ENCODE measurements at places on chromosomes 7 and 10.

DNA sequence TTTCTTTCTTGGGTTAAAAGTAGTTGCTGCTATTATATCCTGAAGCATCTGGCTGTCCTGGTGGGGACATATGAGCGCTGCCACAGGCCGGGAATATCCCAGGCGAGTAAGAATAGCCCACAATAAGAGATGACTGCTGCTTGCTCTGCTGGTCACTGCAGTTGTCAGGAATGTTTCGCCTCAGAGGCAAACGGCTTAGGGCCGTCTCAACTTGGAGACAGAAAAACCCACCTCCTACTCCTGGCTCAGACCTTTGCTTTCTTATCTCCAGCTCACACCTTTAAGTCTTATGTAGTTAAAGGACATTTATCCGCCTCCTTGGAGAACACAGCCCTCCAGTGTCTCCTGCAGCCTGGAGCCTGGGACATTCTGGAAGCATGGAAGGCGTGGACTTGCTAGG, at the start of gene GJD4:
TSS of gene GJD4 (plus strand) at position 151 of the 400 bp plus-strand sequence. CDS start at position 378, 227 bp downstream.
- DNase-seq, result no peak

DNA sequence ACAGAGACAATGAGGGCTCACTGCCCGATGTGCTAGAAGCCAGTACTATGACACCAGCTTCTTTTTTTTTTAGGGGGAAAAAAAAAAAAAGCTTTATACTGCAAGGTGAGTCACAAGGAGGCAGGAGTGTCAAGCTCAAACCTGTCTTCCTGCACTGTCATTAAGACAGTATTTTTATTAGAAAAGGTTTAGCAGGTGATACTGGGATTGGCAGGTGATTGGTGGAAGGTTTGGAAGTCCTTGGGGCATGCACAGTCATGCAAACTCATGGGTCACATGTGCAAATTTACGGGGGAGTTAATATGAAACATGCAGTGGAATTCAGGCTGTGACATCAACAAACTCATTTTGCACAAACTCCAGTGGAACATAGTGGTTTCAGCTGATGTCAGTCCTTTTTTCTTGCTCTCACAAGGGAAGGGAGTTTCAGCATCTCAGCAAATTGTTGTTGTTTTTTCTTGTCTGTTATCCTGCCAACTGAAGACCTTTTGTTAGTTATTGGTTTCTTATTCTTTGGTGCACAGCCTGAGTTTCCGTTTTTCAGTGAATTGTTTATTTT, 530.6 kb downstream of the ANKRD7 start:
- no peak for DNase-seq

DNA sequence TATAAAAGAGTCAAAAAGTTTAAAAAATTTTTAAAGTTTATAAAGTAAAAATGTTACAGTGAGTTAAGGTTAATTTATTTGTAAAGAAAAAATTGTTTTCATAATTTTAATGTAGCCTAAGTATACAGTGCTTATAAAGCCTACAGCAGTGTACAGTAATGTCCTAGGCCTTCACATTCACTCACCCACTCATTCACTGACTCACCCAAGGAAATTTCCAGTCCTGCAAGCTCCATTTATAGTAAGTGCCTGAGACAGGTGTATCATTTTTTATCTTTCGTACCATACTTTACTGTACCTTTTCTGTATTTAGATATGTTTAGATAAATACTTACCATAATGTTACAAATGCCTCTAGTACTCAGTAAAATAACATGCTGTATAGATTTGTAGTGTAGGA, 269.7 kb upstream of the PHF14 start:
- DNase-seq, result no peak

- no peak for DNase-seq
Measured at GRCh38 chr7:37831244-37831643, 17.2 kb upstream of the NME8 start.

- DNase-seq, result no peak
Measured at GRCh38 chr7:36599645-36600313, 124.5 kb downstream of the AOAH start.

DNA sequence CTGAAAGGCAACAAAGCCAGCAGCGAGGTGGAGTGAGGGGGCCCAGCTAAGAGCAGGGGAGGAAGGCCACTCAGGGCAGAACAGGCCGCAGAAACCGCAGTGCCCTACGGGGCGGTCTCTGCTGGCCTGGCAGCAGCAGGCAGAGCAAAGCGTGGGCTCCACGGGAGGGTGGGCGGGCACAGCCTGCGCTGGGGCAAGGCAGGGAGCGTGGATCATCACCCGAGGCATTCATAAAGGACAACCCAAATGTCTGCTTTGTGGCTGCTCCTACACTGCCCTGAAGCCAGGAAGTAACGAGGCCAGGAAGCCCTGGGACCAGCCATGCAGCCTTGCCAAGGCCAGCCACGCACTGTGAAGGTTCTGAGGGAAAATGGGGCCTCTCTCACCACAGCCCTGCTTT, 127.5 kb downstream of the MAD1L1 start:
- DNase-seq, result no peak

GRCh38 chr7:132352800-132353199, 223.5 kb downstream of the PLXNA4 start:
- no peak for DNase-seq

DNA sequence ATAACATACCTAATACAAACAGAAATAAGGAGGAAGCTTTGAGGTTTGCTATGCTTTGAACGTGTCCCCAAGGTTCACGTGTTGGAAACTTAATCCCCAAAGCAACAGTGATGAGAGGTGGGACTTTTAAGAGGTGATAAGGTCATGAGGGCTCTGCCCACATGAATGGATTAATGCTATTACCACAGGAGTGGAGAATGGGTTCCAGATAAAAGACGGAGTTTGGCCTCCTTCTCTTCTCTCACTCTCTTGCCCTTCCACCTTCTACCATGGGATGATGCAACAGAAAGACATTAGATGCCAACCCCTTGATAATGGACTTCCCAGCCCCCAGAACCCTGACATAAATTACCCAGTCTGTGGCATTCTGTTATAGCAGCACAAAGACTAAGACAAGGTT, 9.6 kb downstream of the ITGB1 start:
- DNase-seq, result no peak

DNA sequence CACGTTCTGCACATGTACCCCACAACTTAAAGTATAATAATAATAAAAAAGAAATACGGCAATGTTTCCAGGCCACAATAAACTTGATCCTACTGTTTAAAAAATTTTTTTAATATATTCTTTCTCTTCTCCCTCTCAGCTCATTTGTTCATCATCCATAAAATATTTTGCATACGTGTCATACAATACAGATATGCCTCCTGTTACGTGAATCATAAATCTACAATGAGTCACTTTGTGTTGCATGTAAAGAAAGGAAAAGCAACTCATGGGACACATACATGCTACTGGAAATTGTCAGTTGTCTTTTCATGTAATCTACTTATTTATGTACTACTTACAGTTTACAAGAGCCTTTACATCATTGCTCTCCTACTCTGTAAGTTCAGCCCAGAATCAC, 1.1 kb upstream of the TECTB start:
- no peak for DNase-seq

DNA sequence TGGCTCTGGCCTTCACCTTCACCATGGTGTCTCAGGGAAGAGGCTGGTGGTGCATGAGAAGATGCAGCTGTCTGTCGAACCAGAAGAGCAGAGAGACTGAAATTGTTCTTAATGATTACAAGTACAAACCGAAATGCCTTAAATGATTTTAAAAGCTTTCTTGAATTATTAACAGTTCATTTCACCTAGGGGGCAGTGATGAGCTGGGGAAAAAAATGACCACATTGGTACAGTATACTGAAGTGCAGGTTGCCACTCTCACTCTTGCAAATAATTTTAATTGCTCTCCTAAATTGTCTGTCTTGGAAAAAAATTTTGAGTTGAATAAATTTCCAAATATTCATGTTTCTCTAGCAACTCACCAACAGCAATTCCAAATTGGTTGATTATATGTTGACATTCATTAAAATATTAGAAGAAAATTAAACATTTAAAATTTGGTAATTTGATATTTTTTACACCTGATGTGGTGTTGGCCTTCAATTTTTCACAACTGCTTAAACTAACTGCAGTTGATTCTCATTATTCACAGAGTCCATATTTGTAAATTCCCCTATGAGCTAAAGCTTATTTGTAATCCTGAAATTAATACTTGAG, 692.6 kb downstream of the ZWINT start:
- DNase-seq, result no peak

GRCh38 chr10:84895541-84895940, 567.2 kb downstream of the CCSER2 start:
- DNase-seq, result no peak

- DNase-seq, result no peak
Measured at GRCh38 chr10:52864201-52865106, 91.9 kb upstream of the MBL2 start.

DNA sequence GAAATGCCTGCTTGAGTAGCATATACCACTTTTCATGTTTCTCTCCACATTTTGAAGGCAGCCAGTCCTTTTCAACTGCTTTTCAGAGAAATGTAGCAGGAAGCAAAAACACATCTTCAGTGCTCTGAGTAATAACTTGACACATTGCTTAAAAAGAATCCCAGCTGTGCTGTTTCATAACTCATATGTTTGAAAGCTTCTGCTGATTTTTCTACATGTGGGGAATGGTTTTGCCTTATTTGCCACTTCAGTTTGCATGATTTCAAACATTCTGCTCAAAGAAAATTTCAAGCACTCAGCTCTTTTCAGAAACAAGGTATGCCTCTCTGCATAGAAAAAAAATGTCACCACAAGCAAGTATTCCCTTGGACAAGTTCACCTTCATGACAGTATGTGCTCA, 732.8 kb downstream of the POM121L12 start:
- DNase-seq, result no peak

- no peak for DNase-seq
Measured at GRCh38 chr7:56091591-56091990, 1.2 kb downstream of the PHKG1 start.

DNA sequence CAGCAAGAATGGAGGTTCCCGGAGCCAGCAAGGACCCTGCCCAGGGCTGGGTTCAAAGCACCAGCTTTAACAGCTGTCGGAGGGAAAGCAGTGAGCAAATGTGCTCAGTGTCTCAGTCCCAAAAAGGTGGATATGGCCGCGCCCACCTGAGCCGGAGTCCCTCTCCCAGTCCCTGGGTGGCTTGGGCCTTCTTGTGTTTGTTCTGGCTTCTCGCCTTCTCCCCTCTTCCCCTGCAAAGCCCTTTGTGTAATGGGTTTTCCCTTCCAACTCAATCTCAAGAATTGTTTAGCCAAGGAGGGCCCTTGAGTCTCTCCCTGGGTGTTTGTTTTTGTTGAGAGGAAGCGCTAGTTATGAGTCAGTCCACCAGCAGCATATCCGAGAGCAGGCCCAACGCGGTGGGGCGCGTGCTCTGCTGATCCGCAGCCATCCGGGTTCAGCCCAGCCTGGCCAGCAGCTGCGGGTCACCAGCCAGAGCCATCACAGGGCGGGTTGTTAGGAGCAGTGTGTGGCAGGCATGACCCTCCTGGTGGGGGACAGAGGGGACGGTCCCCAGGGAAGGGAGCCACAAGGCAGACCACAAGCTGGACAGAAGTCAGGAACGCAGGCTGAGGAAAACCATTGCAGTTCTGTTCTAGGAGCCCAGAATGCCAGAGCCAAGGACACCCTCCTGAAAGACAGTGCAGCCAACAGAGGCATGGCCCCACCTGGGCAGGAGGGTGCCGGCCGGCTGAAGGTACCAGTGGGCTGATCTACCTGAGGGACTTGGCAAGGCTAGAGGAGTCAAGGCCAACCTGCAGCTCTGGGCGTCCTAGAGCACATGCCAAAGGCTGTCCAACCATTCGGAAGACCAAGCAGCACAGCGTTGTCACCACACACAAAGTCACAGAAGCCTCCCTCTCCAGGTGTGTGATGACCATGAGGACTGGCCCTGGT, 21.3 kb downstream of the CALML3 start:
- no peak for DNase-seq

- no peak for DNase-seq
Measured at GRCh38 chr10:131049016-131049415, 262.5 kb downstream of the TCERG1L start.

GRCh38 chr10:97759946-97760345, 11.9 kb downstream of the SFRP5 start:
- DNase-seq, result no peak

GRCh38 chr10:110915035-110915434, 3.9 kb downstream of the BBIP1 start:
- no peak for DNase-seq

DNA sequence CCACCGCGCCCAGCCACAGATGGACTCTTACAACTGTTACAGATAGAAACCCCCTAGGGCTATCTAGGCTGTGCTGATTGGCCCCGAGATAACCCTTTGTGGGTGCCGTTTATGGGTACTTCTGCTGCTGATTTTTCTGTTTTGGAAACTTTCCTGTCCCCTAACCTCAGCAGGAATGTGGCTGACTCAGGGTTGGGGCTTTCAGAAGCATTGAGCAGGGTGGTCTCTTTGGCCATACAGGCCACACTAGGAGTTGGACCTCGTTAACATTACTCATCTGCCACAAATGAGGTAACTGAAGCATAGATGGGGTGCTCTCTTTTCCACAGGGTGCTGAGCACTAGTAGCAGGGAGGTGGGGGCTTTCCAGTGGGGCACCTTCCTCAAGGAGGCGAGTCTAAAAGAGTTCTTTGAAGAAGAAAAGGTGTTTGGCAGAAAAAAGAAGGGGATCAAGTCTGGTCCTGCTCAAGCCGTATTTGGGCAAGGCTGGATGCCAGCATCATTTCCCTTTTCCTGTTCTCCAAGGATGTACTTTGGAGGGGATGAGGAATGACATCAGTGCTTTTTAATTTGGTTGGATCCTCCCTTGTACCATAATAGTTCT, 6.4 kb downstream of the ZSCAN25 start:
- DNase-seq, result no peak

GRCh38 chr10:100504096-100504495, 15.6 kb downstream of the SEC31B start:
- no peak for DNase-seq

DNA sequence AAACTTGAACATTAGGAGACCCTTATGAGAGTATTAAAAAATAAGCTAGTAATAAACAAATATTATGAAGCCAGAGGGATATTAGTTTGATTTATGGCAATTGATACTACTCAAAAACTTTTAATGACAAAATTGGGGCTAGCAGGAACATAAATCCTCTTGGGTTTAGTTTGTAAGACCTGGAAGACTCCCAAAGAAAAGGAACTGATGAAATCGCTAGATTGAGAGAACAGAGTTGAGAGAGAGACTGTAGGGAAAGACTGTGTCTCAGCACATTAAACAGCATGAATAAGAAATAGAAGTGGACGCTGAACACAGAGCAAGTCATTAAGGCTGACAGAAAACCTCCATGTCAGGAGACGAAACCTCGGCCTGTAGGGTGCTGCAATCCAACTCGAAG, 56.4 kb downstream of the ICA1 start:
- no peak for DNase-seq

DNA sequence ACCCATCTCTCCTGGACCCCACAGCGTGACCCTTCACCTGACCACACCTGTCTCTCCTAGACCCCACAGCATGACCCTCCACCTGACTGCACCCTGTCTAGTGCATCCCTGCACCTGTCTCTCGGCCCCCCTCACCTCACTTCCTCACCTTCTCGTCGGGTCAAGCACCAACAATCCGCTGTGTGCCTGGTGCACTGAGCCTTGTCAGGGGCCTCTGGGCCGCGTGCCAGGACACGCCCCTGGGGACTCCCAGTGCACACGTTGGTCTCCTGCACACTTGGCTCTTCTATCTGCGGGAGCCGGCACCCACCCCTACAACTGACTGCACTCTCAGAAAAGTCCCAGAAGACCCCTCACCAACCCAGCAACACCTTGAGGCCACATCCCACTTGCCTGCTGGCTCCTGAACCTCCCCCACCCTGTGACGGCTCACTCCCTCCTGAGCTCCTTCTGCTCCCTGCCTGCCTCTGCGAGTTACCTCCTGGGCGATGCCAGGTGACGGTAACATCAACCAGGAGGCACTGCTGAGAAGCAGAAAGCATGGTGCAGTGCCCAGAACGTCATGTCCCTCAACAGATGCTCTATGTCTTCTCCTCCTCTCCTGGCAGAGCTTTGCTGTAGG, 147.6 kb downstream of the DIP2C start:
- no peak for DNase-seq
